ENCODE measurements at places on chromosomes 5 and 9. TPM values are rescaled to one million over a fixed set of nuclear protein-coding genes. Genes with fewer than 3 reads are reported as not detected.

The NIM1K gene
- 0.94 TPM for total RNA-seq

The CD72 gene
- 1.4 TPM for total RNA-seq

The FAM13B gene
- total RNA-seq, result 90.1 TPM

The INSL6 gene
- not detected for total RNA-seq

The IL3 gene
- total RNA-seq, result not detected

The FAM221B gene
- not detected for total RNA-seq

The ITK gene
- 0.52 TPM for total RNA-seq

The DNM1 gene
- total RNA-seq, result 19.6 TPM

The CDH9 gene
- total RNA-seq, result not detected

The JADE2 gene
- total RNA-seq, result 113 TPM

The FCN2 gene
- not detected for total RNA-seq

The LCN6 gene
- 21.0 TPM for total RNA-seq

The DAB2 gene
- 30.8 TPM for total RNA-seq

The ACTL7B gene
- total RNA-seq, result not detected

The MLANA gene
- not detected for total RNA-seq

The WDR31 gene
- total RNA-seq, result 1.2 TPM

The ANKRA2 gene
- 55.3 TPM for total RNA-seq

The ELAVL2 gene
- total RNA-seq, result 0.13 TPM

DNA sequence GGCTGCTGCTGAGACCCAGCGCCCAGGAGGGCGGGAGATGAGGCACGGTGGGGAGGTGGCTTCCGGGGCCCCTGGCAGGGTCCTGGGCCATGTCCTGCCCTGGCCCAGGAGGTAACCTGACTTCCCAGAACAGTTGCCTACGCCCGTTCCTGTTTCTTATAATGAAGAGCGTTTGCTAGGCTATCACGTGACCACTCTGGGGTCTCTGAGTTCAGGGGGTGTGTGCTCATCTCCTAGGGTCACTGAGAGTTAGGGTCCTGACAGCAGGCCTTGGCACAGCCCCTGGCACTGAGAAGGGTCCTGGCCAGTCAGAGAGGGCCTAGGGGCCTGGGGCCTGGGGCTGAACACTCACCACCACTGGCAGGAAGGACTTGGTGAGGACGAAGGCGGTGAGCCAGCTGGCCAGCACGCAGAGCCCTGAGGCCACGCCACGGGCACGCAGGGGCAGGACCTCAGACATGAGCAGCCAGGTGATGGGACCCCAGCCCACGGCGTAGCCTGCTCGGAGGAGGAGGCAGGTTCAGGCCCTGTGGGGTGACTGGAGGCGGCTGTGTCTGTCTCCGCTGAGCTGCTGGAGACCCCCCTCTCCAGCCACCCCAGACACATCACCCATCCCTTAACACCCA, 6.0 kb downstream of the SLC2A6 start:
- no peak for ATAC-seq

DNA sequence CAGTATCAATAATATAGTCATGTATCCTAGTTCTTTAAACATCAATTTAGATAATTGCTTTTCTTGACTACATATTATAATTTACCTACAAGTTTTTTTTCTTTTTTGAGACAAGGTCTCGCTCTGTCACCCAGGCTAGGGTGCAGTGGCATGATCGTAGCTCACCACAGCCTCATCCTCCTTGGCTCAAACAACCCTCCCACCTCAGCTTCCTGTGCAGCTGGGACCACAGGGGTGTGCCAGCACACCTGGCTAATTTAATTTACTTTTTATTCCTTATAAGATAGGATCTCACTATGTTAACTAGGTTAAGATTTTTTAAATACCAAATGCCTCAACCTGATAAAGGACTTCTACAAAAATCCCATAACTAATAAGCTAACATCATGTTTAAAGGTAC, 21.1 kb downstream of the UIMC1 start:
- ATAC-seq, result no peak

DNA sequence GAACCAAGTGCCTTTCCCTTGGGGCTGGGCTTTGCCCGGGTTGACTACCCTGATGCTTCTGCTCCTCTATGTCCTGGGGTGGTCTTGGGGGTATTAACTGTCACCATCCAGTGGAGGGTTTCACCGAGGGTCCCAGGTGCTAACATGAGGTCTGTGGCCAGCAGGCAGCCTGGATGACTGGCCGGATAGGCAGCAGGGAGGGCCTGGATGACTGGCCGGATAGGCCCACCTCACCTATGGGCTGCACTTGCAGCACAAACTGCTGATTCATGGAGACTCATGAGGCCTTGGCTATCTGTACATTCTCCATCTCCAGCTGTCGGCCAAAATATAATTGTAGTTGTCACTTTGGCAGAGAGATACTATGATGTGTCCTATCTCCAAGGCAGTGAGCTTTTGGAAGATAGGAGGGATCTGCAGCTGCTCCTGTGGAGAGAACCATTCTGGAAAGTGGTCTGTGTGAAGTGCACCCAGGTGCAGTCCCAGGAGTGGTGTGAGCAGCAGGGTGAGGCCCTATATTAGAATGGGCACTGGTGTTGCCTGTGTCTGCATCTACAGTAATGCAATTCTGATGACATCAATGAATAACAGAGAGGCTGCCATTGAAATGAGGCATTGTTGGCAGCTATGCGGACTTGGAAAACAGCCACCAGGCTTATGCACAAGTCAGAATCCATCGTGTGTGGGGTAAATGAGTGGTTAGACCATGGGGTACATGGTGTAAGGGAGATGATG, 26.3 kb upstream of the CDKN2AIPNL start:
- no peak for ATAC-seq

DNA sequence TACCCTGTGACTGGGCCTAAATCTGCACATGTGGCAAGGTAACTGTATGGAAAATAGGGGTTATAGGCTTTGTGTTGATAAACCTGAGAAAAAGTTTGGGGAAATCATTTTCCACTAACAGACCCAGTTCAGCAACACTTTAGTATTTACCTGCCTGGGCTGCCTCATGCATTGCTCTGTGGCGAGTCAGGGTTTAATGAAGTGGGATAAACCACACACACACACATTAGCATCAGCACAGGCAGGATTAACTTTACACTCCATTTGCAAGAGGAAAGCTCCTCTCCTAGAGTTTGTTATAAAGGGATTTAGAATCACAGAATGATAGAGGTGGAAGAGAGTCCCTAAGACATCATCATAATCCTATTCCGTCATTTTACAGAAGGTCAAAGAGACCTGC, 20.0 kb upstream of the ZCCHC7 start:
- ATAC-seq, result no peak

DNA sequence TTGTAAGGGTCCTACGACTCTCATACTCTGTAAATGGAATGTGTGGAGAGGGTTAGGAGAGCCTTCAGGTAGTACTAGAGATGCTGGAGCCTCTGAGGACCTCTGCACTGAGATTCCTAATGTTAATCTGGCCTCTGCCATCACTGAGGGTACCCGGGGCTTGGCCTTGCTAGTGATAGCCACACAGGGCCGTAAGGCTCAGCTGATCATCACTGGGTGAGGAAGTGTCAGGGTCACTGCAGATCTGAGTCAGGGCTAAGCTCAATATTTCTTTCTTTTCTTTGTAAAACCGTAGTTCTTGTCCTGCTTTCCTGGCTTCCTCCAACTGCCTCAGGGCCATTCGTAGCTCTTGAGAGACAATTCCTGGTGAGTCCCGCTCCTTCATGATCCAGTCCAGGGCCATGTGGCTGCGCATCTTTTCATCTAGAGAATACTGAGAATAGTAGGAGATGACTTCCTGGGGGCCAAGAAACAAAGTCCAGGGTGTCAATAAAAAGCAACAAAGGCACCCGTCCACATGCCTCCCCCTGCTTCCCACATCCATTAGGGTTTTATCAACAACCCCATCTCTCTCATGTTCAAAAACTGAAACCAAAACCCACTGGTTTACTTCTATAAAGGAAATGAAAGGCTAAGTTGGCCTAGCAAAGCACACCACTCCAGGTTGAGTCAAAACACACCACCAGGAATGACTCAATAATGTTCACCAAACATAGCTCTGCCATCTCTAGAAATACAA, 47.7 kb downstream of the LIX1 start:
- ATAC-seq, result no peak

GRCh38 chr9:3912817-3913216, 387.0 kb upstream of the RFX3 start:
- ATAC-seq, result no peak

- no peak for ATAC-seq
Observed at GRCh38 chr5:161460741-161461140, 85.8 kb downstream of the GABRB2 start.

DNA sequence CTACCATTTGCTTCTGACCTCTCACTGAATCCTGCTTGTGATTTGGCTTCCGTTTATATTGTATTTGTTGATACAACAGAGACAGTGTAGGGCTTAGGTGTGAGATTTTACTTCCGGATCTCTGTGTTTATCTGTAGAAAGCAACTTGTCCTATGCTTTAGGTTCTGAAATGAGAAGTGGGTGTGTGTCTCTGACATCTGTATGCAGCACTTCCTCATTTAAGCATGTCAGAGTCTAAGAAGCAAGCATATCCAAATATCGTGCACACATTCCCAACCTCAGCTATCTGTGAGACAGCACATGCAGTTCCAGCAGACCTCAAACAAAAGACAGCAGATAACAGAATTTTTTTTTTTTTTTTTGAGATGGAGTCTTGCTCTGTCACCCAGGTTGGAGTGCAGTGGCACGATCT, 16.3 kb downstream of the KLF9 start:
- ATAC-seq, result peak; percentile 27

DNA sequence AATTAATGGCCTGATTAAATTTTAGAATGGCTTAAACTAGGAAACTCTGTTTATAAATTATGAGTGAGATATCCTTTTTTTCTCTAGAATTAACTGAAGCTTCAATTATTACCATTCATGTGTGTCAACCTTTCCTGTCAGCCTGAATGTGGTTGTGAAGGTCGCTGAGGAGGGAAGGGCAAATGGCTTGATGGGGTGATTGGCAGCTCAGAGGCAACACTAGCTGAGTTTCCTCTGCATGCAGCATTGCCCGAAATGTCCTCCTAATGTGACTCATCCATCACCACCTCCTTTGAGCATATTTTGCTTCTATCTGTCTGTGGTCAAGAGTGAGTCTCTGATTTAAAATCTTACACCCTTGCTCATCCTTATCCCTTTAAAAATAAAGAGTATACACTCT, 281.9 kb downstream of the TENT4A start:
- ATAC-seq, result no peak

DNA sequence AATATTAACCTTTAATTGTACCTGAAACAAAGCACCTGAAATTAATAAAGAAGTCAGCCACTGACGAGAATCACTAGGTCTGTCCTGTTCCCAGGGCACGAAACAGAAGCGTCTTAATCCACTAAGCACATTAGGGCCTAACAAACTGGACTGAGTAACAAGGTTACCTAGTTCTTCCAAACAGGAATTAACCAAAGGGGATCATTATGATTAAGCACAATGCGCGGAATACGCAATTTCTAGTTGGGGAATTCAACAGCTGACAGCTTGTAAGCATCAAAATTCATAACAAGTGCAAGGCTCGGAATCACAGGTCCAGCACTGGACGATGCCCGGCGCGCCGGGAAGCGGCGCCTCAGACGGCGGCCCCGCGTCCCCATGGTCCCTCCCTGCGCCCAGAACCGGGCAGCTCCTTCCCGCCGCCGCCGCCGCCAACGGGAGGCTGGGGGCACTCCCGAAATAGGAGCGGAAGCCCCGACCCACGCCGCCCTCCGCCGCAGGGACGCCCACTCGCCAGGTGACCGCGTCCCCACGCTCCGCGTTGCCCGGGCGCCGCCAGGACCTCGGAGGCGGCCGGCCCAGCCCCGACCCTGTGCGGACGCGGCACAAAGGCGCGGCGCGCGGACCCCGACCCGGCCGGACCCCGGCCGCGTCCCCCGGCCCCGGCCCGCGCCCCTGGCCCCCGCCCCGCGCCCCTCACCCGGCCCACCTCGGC, 898 bp downstream of the CAMSAP1 start:
- ATAC-seq, result peak; percentile 6

- ATAC-seq, result no peak
Observed at GRCh38 chr5:142630927-142631539, 54.9 kb downstream of the FGF1 start.

GRCh38 chr5:87126869-87127268, 140.8 kb upstream of the RASA1 start:
- ATAC-seq, result no peak

GRCh38 chr5:152288917-152289595, 116.0 kb downstream of the NMUR2 start:
- no peak for ATAC-seq

DNA sequence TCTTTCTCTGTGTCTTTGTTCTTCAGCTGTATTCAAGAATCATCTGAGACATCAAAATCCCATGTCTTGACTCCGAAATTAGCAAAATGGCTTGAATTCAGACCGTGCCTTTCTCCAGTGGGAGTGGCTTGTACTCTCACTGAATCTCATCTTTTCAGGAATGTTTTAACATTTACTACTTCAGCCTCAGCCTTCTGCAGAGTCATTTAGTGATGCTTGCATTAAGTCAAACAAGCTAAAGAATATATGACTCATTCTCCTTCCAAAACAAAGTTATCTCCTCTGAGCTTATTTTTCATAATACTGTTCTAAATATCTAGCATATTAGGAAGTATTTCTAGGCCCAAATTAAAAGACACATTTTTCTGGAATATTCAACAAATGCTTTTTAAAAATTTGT, 205.3 kb downstream of the CDH10 start:
- ATAC-seq, result no peak

DNA sequence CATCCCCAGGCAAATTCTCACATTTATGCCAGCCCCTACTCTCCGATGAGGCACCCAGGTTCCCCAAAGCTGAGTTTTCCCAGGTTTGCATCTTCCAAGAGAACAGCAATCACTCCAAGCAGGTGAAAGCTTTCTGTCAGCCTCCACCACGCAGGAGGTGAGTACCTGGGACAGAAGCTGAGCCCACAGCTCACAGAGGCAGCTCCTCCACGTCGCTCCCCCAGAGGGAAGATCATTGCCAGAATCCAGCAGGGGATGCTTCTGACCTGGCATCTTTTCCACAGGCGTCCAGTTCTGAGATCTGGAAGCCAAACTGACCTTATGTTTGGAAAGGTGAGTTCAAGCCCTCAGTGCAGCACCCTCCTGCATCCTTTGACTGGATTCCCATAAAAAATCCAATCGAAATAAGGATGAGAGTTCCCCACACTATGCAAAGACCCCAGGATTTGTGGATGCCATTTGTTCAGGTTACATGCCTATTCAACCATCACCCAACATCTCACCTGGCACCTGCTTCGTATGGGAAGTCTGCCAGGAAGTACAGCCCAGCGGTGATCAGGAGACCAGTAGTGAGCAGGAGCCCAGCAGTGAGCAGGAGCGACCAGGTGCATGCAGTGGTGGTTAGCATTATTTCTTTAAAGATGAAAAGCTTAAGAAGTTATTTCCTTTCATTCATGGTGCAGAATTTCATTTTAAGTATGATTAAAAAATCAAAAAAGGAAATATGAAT, 47.4 kb upstream of the OLFM1 start:
- no peak for ATAC-seq

- peak; percentile 43 for ATAC-seq
Observed at GRCh38 chr5:62732677-62733121, 154.1 kb downstream of the LRRC70 start.
